Stomach (tissue), 19 donors: ENCODE measurements at places on chromosomes 4 and X. TPM values are rescaled to one million over a fixed set of nuclear protein-coding genes. Genes with fewer than 3 reads are reported as not detected.

The PDGFRA gene
- polyA plus RNA-seq = 8.2 TPM

The EFHC2 gene
- polyA plus RNA-seq = 1.5 TPM

The TCEAL9 gene
- 185 TPM for polyA plus RNA-seq

The NLGN3 gene
- polyA plus RNA-seq = 0.31 TPM

The YY2 gene
- polyA plus RNA-seq = 0.25 TPM

The SLC10A3 gene
- polyA plus RNA-seq = 9.5 TPM

DNA sequence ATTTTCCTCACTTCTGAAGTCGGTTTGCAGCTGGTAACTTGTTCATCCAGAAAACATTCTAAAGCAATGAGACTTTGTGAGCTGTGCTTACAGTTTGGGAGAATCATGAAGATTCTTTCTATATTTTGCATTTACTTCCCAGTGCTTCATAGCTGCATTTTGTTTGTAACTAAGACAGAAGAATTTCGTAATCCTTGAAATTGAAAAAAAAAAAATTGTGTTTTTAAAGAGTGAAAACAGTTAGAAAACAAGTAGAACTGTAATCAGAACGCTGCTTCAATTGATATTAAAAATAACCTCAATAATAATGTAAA is 392.4 kb downstream of the UNC5C start:
- no peak for DNase-seq

DNA sequence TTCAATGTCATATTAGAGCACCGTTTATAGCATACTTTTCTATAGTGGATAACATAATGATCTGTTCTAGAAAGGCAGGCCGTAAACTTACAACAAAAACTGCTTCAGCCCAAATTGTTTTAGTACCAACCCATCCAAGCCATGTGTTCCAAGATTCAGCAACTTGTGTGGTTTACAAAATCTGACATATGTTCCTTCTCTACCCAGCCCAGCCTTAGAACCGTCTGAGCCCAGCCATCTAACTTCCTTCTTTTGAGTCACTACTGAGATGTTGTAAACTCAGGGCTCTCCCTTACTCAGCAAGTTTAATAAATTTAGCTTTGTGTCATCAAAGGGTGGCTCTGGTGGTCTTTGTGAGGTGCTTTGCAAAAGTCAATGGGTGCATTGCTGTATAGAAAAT is 32.4 kb upstream of the REPS2 start:
- DNase-seq = no peak

DNA sequence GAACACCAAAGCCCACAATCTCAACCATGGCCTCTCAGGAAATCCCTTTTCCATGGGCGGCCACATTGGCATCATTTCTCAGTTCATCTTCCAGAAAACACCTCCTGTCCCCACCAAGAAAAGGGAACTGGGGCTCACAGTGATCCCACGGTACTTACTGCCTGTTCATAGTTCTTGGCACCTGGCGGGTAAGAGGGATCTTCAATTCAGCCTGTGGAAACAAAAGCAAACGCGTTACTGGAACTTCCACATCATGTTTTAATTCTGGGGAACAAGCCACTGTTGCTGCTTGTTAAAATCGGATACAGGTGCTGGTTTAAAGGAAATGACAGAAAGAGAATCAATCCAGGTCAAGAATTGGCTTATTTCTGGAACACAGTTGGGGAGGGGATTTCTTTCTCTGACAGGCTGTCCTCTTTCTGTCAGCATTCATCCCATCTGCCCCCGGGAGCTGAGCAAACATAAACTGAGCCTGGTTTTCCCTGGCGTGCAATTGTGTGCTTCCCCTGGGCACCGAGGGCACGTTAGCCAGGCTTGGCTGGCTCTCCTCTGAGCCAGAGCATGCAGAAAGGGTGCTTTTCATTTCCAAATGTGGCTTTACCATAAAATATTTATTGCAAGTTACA is 16.8 kb downstream of the CLNK start:
- DNase-seq = no peak

DNA sequence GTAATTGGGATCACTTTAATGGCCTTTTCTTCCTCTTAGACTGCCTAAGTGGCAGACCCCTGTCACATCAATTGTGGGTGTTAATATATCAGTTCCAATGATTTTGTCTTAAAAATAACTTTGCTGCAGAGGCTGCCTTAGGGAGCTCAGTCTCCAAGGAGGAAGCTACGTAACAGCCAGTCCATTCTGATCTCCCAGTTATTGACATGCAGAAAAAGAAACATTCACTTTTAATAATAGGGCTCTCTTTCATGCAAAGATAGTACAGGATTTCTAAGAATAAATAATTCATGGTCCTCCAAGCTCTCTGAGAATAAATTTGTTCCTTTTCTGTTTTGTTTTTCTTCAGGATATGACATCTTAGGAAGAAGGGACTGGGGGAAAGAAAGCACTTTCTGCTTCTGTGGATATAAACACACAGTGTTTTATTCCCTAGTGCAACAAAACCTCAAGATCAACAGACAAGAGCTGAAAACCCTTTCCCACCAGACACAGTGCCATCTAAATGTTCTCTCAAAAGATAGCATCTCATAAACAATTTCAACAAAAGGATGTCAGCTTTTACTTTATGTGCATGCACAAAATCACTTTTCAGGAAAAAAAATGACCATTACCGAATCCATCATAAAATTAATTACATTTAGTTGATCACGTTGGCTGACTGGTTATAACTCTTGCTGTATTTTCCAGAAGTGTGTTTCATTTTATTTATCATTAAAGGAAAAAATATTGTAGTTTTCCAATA is 372.4 kb upstream of the SLC7A11 start:
- DNase-seq = no peak

- DNase-seq = no peak
Observed at GRCh38 chrX:7841084-7841805, 1.7 kb upstream of the VCX start.

- no peak for DNase-seq
Observed at GRCh38 chr4:154822775-154823174, 41.7 kb downstream of the RBM46 start.

- no peak for DNase-seq
Observed at GRCh38 chr4:3128976-3129375, 54.5 kb downstream of the HTT start.

GRCh38 chr4:152220201-152220666 is 315.7 kb downstream of the FBXW7 start:
- DNase-seq = no peak

DNA sequence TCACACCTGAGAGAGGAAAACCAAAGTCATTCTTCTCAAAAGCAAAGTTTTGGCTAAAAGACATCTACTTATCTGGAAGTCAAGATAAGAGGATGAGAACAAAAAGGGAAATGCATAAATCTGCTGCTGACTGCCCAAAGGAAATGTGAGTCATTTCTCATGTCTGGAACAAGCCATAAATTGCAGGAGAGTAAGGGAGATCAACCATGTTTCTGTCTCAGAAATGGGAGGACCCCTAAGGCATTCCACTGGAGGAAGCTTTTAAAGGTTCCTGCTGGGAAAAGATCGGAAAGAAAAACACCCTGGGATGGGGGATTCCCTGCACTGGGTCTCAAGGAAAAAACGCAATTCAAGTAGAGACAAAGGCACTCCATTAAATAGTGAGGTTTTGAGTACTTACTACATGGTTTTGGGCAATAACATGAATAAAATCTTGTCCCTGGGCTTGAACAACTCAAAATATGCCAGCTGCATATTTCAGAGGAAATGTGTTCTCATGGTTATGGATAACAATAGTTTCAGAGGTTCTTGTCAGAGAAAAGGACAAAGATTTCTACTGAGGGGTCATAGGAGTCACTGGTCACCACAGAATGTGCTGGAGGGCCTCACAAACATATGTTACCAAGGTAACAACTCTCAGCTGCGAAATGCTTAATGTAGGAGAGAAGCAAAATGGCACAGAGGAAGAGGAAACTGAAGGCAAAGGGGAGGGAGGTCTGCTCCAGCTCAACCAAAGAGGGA is 19.3 kb downstream of the GPR143 start:
- peak; percentile 11 for DNase-seq

DNA sequence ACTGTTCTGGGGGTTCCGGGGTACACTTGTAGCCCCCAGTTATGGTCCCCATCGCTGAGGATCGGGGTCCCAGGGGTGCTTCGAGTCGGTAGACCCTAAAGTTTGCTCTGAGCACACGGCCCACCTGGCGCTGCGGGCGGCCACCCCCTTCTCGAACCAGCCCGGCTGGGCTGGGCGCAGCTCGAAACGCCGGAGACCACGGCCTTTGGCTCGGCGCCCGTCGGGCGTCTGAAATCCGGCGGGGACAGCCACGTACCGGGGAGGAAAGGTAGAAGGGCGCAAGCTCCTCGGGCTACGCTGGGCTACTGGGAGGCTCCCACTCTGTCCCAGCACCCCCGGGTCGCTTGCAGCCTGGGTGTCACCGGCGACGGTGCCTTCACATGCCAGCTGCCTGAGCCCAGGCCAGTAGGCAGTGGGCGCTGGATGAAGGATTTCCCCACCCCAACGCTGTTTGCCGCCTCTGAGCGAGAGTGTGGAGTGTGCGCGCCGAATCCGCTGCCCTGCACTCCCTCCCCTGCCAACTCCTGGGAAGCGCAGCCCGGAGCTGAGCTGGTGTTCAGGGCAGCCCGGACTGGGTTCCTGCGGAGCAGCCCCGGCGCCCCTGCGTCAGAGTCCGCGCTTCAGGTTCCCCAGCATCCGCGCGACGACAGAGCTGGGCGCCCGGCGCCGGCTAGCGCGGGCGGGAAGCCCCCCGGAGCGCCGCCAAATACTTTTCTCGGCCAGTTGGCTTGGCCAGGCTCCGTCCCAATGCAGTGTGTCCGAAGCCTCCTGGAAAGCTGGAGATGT is 637 bp downstream of the MAMLD1 start:
- DNase-seq = no peak

DNA sequence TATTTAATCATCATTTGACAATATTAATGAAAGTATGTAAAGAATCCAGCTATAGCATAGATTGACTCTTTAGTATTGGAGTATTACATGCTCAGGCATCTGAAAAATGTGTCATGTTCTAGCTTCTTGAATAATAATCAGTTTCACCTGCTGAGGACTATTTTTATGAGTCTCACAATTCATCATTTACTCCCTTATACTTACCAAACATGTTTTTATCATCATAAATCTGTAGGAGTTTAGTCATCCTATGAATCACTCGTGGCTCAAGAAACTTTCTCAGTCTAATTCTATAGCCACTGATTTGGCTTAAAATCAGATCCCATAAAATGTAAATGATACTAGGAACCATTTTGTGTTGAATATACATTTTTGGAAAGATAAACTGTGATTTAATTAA is 1616.1 kb downstream of the C4orf33 start:
- DNase-seq = no peak

DNA sequence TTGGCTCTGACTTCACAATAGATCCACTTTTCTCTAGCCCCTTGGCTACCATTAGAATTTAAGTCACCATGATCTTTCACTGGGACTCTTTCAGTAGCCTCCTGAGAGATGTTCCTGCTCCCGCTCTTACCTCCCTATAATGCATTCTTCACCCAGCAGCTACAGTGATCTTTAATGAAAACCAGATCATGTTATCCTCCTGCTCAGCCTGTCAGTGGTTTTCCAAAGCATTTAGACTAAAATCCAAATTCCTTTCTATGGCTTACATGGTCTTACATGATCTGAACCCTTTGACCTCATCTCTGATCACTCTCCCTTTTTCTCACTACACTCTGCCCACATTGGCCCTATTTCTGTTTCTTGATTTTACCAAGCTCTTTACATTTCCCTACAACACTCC is 18.3 kb upstream of the RPS6KA3 start:
- DNase-seq = no peak

- peak; percentile 40 for DNase-seq
Observed at GRCh38 chrX:139930916-139931645, 1.8 kb downstream of the ATP11C start.

DNA sequence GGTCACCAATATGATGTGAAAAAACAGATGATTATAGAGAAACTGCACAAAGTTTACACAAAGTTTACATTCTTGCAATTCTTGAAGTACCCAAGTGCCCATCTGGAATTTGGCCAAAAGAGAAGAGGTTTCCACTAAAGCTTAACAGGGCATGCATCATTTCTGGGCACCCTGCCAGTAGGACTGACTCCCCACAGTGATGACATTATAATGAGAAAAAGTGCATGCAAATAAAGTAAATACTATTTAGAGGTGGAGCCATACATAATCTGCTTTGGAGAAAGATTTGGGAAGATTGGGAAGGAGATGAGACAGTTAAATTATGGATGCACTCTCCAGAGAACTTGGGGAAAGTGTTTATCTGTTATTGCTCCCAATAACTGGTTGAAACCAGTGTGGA is 93.7 kb upstream of the TRPC3 start:
- DNase-seq = peak; percentile 57

DNA sequence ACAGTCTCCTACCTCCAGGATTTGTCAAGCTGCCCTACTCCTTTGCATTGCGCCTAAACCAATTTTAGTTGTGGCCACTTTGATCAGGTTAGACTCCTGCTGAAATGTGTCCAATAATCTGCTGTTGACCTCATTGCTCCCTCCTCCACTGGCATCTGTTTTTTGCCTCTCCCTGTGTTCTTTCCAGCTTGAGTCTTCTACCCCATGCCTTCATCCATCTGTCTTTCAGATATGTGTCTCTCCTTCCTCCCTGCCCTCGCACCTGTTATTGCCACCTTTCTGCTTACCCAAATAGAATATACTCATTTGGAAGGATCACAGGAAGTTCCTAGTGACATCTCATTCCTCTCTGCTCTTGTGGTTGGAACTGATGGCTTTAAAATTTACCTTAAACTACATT is 366.6 kb upstream of the CLNK start:
- DNase-seq = no peak

GRCh38 chr4:37981844-37982720 is 21.9 kb downstream of the PTTG2 start:
- no peak for DNase-seq
